A549 (cell line): ENCODE measurements at places on chromosomes 16 and 17.

GRCh38 chr17:980406-981291 is 1.1 kb upstream of the NXN start:
- DNase-seq, result peak; percentile 89

DNA sequence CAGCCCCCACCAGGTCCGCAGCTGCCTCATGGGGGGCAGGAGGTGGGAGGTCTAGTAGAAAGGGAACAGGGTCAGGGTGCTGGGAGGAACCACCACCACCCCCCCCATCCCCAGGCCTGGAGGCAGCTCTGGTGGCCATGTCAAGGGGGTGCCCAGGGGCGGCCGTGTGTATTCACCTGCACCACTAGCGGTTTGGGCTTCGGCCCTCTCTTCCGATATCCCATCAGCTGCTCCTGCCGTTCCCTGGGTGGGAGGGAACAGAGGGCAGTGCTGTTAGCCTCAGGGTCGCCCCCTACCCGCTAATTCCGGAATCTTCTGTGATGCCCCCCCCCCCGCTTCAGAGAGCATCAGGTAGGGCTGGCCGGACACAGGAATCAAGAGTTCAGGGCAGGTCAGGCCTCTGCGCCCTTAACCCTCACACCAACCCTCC is 3.8 kb downstream of the CBX4 start:
- no peak for DNase-seq

DNA sequence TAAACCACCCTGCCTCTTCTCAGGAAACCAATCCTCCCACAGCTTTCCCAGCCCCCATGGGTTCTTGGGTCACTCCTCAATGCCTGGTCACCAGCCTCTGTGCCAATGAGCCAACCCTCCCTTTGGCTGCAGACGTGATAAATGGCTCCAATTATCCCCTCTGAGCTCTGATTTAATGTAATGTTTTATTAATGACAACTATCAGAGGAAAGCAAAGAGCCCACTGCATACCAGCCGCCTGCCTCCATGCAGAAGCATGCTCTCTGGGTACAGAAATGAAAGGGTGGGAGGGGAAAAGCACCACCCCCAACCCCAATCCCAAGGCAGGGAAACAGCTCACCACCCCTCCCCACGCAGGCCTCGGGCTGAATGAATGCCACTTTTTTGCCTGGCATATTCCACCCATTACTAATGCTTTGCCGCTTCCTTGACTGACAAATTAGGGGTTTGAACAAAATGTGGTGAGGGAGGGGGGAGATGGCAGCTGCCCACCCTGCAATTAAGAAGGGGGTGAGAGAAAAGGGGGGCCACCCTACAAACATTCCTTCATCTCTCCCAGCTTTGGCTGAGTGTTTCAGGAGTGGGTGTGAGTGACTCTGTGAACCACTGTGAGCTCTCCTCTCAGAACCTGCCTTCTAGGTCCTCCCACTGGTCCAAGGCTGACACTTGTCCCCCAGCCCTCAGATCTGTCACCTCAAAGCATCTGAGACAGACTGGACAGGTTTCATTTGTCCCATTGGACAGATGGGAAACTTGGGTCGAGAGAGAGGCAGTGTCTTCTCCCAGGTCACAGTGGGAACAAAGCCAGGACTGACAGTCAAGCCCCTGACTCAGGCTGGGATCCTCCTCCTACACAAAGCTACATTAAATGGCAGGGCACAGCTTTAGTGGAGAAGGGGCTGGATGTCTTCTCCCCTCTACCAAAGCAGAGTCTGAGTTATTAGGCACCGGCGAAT is 161.5 kb downstream of the TMEM132E start:
- DNase-seq, result no peak

DNA sequence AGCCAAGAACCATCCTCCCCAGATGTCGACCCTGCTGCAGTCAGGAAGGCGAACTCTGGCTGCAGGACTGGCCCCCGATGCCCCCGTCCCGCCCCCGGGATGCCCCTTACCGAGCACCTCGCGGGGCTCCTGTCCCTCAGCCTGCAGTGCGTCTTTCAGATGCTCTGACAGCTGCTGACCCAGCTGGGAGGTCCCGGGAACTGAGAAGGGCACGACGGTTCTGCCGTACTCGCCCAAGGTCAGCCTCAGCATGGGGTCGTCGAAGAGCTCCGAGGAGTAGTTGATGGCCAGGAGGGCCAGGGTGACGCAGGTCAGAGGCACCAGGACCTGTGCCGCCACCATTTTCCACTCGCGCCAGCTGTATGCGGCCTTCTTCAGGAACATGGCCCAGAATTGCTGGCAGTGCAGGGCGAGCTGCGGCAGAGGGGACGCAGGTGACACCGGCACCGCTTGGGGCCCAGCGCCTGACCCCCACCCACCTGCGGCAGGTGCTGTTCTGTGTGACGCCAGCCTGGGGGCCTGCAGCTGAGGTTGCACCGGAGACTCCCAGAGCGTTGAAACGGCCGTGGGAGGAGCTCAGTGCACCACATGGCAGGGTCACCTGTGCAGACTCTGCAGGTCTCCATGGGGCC is 20.1 kb upstream of the RNPS1 start:
- no peak for DNase-seq

- DNase-seq, result no peak
Observed at GRCh38 chr16:4498546-4499195, 22.5 kb downstream of the HMOX2 start.
